ENCODE measurements at places on chromosomes 6 and 20. TPM values are rescaled to one million over a fixed set of nuclear protein-coding genes. Genes with fewer than 3 reads are reported as not detected.

Gene HSPA1B
- 1,232 TPM for total RNA-seq

Gene RIPPLY2
- total RNA-seq: not detected

Gene SAMHD1
- 30.2 TPM for total RNA-seq

Gene HUS1B
- 3.0 TPM for total RNA-seq

Gene SPEF1
- 1.9 TPM for total RNA-seq

Gene LAMA2
- total RNA-seq: 90.8 TPM

Gene ID4
- total RNA-seq: 126 TPM

Gene DUSP15
- total RNA-seq: 18.0 TPM

Gene GPR6
- not detected for total RNA-seq

Gene TFAP2D
- not detected for total RNA-seq

Gene ACSS1
- 33.9 TPM for total RNA-seq

Gene HTR1E
- 0.93 TPM for total RNA-seq
